Cardiac septum (tissue), 1 donor: ENCODE measurements at places on chromosomes 1 and 21. TPM values are rescaled to one million over a fixed set of nuclear protein-coding genes. Genes with fewer than 3 reads are reported as not detected.

- DNase-seq, result no peak
Observed at GRCh38 chr1:207970329-207971233, 59.7 kb upstream of the CD34 start.

- DNase-seq, result no peak
Observed at GRCh38 chr1:230487773-230488428, 61.8 kb upstream of the PGBD5 start.

- DNase-seq, result no peak
Observed at GRCh38 chr1:229495782-229496181, 12.4 kb downstream of the NUP133 start.

- DNase-seq, result no peak
Observed at GRCh38 chr1:112557385-112557784, 48.6 kb downstream of the WNT2B start.

GRCh38 chr1:117821774-117822482 lies 107.5 kb downstream of the GDAP2 start:
- no peak for DNase-seq

PLA2G5 gene
- total RNA-seq, result 36.4 TPM

GRCh38 chr1:4033129-4033676 lies 133.1 kb upstream of the C1orf174 start:
- DNase-seq, result no peak

DNA sequence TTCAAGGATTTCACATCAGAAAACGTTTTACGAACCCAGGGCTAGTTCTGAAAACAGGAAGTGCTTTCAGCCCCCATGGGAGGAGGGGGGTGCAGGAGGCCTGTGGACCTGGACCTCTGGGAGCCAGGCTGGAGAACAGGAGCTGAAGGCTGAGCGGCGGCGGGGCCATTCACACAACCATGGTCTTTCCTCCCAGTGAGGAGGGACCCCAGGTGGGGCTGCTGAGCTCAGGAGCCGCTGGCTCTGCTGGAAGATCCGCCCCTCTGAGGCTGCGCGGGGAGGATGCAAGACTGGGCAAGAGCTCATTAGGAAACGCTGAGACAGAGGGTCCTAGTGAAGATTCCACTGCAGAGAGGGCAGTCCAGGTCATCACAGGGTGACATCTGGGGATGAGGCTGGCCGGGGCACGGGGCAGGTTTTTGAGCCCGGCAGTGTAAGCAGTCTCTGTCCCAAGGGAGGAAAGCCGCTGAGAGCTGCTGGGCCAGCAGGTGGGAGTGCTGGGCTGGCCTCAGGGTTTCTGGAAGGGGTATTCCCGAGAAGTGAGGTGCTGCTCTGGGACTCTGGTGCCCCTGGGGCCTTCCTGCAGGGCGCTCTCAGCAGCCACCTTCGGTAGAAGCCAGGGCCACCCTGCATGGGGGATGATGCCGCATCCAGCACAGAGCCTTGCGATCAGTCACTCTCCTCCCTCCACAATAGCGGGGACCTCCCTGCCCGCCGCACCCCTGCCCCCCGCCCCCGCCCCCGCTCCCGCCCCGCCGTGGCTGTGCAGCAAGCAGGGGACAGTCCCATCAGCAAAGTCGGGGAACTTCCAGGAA lies 7.5 kb downstream of the MX2 start:
- peak; percentile 75 for DNase-seq

DNA sequence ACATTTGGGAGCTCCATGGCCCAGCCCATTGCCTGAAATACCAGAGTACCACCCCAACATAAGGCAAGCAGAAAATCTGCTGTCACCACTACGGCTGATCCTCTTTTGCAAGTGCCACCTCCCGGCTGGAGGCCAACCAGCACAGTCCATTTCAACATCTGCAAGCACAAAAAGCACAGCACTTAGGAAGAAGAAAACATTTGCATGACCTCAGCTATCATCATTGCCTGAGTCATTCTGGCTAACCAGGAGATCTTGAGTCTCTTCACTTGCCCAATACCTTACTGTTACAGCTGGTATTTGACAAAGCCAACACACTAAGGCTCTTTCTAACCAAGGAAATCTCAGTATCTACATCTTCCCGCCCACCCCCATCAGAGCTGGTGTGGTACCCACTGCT lies 55.9 kb downstream of the NEK7 start:
- DNase-seq, result no peak

DNA sequence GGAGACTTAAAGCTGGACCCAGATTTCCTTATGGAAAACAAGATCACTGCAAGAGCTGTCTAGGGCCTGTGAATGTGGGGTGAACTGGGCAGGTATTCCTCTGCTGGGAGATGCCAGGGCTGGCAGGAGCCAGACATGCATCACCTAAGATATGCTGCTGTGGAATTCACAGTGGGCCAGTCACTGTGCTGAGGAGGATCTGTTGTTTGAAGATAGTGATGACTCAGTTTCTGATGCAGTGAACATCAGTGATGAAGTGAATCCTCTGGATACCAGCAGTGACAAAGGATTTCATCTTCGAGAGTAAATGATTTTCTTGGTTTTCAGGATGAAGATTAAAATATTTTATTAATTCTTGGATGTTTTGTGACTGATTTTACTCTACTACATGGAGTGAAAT lies 29.9 kb upstream of the CAMSAP2 start:
- no peak for DNase-seq

- DNase-seq, result no peak
Observed at GRCh38 chr1:115056395-115056798, 26.8 kb downstream of the TSHB start.

GRCh38 chr21:19899645-19900044 lies 1098.6 kb upstream of the NCAM2 start:
- DNase-seq, result no peak

DNAJC28 gene
- 4.6 TPM for total RNA-seq

GRCh38 chr1:100362821-100363466 lies 10.6 kb downstream of the CDC14A start:
- DNase-seq, result no peak
